ENCODE measurements at places on chromosomes 6 and 20.

DNA sequence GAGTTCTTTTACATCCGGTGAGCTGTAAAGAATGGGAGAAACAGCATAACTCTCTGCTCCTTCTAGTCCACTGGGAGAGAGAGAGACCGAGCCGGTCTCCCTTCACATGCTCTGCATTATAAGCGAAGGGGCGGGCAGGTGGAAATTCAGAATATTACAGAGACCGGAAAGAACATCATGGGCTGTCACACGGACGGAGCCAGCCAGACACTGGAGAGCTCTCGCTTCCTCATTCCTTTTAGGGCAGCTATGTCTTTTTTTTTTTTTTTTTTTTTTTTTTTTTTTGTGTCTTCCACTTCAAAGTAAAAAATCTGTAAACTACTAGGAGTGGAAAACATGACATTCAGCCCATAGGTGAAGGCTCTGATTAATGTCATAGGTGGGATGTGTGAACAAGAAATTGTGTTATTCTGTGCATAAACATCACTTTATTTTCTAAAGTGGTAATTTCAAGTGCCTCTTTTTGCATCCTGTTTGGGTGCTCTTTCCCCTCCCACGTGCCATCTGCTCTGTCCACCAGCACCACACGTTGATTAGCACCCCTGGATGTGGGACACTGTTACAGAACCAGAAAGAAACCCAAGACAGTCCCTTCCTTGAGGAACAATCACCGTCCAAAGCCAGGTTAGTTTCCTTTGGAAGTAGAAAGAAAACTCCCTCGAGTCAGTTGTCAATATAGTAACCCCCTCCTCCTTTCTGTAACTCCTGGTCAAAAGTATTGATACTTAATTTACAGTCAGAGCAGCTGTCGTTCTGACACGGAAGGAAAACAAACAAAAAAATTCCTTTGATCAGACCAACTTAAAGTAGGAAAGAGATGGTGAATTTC lies at the start of gene TAGAP:
Gene TAGAP, minus strand, starts transcription at position 93 of the 829 bp plus-strand sequence. CDS start 845 bp downstream, outside the sequence.
- DNase-seq, result no peak

DNA sequence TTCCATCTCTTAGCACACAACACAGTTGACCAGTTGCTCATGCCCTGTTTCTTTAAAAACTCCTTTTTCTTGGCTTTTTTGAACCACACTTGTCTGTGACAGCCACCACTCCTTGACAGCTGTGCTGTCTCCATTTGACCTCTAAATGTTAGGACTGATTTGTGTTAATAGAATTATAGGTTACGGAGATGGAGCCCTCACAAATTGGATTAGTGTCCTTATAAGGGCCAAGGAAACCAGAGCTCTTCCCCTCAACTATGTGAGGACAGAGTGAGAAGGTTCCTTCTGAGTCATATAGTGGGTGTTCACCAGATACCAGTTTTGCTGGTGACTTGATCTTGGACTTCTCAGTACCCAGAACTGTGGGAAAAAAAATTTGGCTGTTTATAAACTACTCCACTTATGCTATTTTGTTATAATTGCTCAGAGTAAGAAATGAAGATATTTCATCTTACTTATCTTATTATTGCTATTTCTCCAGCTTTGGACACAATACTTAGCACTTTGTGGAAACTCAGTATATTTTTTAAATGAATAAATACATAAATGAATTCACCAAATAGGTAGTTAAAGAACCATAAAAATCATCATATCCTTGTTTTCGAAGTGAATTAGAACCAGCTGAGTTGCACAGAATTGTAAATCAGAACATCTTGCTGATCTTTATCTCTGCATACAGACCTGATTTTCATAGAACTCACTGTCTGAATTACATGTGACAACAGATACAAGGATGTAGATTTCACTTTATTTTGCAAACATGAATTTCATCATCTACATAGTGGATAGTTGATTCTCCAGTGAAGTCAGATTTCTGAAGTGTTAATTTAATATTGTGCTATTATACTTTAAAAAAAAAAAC lies 598.5 kb upstream of the IRAK1BP1 start:
- no peak for DNase-seq

GRCh38 chr6:44622956-44623355 lies 235.4 kb downstream of the CDC5L start:
- DNase-seq, result no peak

DNA sequence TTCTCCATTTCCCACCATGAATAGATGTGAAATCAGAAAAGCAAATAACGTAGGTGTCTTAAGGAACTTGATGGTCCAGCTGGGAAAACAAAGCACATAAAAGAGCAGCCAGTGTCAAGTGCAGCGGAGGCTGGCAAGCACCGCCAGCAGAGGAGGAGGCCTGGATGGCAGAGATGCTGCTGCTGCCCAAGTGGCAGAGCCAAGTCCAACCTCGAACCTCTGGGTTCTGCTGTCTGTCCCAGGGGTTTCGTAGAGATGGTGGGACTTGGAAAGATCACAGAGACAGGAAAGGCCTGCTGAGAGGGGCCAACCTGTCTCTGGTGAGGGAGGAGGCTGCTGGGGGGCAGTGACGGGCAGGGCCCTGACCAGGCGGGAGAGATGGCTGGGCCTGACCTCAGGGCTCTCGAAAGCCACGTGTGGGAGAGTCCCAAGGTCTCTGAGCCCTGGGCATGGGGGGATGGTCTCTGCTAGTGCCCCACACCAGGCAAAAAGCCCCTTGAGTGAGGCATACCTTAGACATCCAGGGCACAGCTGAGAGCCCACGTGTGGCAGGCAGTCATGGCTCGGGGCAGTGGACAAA lies 77.3 kb downstream of the TCP11 start:
- no peak for DNase-seq

DNA sequence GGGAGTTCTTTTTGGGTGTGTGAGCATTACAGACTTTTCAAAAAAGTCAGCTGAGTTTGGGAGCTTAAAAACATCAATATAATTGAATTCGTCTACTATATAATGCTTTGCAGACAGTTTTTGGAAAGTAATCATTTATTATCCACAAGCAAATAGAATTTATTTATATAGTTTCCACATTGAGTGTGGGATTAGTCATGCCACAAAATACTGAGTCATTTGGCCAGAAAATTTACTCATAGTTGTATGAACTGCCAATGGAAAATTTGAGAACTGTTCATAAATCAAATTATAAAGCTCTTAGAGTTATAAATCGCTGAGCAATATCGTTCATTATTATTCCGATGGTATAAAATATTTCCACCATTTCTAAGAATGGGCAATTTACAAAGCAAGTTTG lies 5.0 kb downstream of the BEND6 start:
- DNase-seq, result no peak
